ENCODE measurements at places on chromosomes 13 and 19.
A peak's percentile ranks its signal among the peaks of the same experiment; 100 is the strongest.

DNA sequence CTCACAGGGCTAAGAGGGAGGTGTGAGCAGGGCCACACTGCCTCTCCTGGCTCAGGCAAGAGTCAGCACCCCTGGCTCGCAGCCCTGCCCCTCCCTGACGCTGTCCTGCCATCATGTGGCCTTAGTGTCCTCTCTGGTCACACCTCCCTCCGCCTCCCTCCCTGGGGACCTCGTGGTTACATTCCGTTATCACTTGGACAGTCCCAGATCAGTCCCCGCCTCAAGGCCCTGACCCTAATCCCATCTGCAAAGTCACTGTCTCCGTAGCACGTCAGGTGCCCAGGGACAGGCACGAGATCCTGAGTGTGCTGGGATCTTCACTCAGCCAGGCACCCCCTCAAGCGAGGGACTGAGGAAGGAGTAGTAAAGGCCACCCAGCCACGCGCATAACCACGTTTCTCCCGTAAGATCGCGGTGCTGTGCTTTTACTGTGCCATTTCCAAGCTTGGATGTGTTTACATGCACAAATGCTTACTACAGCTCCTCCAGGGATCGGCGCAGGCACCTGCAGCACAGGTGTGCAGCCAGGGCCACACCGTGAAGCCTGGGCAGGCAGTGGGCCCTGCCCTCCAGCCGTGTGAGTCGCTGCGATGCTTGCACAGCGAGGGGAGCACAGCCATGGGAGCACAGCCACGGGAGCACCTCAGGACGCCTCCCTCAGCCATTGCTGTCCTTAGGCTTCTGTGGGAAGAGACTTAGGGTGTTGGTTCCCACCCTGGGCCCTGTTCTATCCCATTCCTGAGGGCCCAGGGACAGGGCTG lies 10.7 kb upstream of the TMEM255B start:
- no peak for DNase-seq

GRCh38 chr19:38433268-38433733 lies at the start of gene RYR1:
Gene RYR1, plus strand, starts transcription at chr19:38433691. Its CDS starts 139 bp downstream, at chr19:38433830.
- peak; percentile 61 for DNase-seq

GRCh38 chr13:41900918-41901317 lies 60.0 kb downstream of the VWA8 start:
- DNase-seq: no peak

- peak; percentile 91 for DNase-seq
These were observed 8.4 kb downstream of the PEAK3 start for GRCh38 chr19:2273356-2274184.

DNA sequence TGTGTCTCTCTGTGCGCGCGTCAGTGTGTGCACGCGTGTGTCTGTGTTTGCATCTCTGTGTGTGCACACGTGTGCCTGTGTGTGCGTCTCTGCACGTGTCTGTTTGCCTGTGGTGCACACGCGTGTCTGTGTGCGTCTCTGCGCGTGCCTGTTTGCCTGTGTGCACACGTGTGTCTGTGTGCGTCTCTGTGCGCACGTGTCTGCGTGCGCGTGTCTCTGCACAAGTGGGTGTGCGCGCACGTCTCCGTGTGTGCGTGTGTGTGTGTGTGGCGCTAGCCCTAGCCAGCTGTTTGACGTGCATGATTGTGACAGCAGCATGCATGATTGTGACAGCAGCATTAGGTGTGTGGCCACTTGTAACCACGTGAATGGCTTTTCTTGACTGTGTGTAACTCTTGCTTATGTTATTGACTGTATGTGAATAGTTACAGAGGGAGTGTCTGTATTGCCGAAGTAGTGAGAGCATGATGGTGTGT lies 31.1 kb downstream of the ZNF146 start:
- no peak for DNase-seq

DNA sequence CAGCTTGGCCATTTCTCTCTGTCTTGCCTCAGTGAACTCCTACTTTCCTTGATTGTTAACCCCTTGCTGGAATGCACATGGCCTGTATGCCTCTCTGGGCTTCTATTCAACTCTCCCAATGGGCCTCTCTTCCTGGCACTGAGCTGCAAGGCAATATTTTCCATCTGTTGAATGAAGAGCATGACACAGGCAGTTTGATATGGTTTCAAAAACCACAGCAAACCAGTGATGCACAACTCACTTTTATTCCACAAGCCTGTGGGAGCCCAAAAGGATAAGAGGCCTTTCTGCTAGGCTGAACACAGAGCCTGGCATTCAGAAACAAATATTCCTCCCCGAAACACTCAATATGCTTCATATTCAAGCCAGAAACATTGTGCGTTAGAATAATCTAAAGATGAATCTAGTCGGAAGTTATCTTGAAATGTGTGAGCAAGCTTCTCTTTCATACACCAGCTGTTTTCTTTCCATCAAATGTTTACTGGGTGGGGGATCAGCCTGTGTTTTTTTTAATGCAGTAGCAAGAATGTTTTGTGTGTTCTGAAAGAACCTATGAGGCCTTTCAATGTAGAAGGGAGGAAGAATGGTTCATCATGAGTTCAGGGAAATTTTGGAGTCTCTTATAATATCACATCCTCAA lies 443.1 kb upstream of the SPRY2 start:
- DNase-seq: no peak

DNA sequence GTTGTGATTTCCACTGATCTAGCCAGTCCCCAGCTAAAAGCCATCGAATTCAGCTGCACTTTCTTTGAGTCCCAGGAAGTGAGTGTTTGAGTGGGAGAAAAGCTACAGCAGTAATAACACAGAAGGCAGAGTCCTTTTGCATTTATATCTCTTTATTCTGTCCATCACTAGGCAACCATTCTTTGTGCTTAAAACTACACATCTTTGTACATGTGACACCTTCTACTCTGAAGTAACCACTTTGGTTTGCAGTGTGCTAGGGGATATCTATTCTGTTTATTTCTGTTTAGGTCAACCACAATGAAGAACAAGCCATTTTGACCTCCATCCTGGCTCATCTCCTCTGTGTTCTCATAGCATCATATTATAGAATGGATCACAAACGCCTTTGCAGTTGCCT lies 226.0 kb upstream of the SERP2 start:
- DNase-seq: no peak

DNA sequence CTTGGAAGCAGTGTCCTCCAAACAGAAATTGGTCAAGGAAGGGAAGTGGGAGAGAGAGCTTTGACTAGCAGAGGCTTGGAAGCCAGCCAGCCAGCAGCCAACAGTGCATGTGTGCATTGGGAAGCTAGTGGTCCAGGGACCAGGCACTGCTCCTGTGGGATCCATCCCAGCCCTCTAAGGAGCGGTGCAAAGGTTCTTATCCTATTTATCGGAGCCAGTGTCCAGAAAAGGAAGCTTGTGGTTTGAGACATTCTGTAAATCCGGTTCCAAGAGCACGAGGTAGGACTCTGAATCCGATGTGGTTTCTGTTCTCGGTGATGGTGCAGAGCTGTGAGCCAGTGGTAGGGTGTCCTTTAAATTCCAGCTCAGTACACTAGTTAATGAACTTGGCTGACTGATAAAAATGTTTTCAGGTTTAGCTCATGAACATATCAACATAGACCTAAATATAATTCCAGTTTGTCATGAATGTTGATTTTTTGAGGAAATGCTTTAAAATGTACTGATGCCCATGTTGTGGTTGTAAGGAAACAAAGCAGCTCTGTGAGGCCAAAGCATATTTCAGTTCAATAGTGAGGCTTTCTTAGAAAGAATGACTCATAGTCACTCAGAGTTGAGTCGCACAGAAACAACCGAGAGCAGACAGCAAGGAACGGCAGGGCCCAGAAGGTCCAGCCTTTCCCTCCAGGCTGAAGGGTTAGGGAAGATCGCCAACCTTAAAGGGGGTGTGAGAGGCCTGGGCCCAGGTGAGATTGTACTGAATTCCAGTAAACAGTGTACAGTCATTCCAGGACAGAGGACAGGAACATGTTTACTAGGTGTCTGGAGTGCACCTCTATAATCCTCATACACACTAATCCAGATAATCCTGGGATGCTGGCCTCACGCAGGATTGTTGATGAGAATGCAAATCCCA lies 21.5 kb upstream of the GARRE1 start:
- DNase-seq: no peak

DNA sequence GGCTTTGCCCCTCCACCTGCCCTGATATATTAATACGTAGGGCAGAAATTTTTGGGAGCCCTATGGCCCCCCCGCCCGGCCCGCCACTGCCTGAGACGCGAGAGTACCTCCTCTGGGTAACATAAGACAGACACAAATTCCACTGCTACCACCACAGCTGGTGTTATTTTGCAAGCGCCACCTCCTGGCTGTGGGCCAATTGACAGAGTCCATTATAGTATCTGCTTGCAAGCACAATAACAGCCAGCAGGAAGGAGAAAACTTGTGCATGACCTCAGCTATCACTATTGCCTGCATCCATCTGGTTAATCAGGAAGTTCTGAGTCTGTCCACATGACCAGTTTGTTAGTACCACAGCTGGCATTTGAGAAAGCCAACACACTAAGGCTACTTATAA lies 25.3 kb upstream of the OR10H2 start:
- no peak for DNase-seq

DNA sequence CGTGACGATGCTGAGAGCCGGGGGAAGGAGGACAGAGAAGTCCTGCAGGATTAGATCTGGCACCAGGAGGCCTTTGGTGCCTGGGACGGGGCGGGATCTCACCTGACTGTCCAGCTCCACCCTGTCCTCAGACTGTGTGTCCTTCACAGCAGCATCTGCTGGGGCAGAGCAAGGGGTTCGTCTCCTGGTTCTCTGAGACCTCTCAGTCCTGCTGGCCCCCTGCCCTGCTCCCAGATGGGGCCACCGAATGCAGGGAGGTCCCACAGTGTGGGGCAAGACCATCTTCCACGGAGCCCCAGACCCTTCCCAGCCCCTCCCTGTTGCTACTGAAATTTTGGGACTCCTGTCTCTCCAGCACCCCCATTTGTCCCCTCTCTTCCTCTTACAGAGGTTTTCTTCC lies 4.5 kb downstream of the LILRB3 start:
- DNase-seq: no peak

DNA sequence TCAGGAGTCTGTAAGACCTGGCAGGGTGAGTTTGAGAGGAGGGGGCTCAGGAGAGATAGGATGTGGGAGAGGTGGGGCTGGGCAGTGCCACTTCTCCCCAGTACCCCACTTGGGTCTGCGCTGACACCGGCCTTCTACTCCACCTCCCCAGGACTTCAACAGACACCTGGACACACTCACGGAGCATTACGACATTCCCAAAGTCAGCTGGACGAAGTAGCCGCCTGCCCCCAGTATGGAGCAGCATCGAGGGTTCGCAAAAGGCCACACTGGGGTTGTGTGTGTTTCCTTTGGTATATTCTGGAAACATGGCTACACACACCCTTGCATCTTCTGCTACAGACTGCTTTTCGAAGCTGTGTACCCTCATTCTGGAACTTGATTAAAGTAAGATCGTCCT lies 5.5 kb downstream of the FAM32A start:
- DNase-seq: no peak

DNA sequence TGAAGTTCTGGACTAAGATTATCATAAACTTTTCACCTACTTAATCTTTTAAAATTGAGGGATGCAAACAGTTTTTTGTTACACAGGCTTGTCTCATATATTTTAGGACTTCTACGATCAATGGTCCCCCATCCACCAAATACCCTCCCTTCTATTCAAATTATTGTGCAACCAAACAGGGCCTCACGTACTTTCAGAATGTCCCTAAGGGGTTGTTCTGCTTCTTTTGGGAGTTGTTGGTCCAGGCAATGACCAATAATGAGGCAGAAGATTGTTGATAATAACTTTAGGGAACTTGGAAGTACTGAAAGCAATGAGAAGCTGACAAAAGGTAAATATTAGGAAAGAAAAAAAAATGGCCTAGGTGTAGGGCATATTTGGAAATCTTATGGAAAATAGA lies 2.9 kb downstream of the DNAJC15 start:
- DNase-seq: no peak

DNA sequence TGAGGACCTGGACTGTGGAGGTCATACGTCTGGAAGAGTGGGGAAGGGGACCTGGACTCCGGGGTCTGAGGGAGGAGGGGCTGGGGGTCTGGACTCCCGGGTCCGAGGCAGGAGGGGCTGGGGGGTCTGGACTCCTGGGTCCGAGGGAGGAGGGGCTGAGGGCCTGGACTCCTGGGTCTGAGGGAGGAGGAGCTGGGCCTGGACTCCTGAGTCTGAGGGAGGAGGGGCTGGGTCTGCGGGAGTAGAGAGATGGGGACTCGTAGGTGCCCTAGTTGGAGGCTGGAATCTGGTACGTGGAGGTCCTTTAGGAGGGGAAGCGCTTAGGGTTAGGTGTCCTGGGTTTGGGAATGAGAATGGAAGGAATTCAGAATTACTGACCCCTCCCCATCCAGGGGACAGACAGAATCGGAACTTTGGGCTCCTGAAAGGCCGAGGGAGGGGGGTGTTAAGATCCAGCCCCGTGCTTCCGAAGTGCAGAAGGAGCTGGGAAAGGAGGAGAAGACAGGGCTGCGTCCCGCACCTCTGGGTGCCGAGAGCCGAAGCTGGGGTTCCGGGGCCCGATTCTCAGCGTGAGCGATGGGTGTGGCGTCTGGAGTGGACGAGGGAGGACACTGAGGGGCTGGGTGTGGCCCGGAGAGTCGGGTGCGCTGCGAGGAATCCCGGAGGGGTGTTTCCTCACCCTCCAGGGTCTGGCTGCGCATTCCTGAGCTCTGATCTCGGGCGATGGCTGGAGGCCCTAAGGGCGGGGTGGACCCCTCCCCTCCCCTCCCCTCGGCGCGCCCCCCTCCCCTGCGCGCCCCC lies 608 bp downstream of the MYADM start:
- DNase-seq: peak; percentile 57
